ENCODE measurements at places on chromosomes 4 and X. TPM values are rescaled to one million over a fixed set of nuclear protein-coding genes. Genes with fewer than 3 reads are reported as not detected.

GRCh38 chr4:27081675-27082586, 221.3 kb downstream of the STIM2 start:
- DNase-seq: no peak

- no peak for DNase-seq
Observed at GRCh38 chr4:7014815-7015214, 28.4 kb upstream of the TADA2B start.

- DNase-seq: no peak
Observed at GRCh38 chrX:13892856-13893255, 76.0 kb upstream of the GPM6B start.

DNA sequence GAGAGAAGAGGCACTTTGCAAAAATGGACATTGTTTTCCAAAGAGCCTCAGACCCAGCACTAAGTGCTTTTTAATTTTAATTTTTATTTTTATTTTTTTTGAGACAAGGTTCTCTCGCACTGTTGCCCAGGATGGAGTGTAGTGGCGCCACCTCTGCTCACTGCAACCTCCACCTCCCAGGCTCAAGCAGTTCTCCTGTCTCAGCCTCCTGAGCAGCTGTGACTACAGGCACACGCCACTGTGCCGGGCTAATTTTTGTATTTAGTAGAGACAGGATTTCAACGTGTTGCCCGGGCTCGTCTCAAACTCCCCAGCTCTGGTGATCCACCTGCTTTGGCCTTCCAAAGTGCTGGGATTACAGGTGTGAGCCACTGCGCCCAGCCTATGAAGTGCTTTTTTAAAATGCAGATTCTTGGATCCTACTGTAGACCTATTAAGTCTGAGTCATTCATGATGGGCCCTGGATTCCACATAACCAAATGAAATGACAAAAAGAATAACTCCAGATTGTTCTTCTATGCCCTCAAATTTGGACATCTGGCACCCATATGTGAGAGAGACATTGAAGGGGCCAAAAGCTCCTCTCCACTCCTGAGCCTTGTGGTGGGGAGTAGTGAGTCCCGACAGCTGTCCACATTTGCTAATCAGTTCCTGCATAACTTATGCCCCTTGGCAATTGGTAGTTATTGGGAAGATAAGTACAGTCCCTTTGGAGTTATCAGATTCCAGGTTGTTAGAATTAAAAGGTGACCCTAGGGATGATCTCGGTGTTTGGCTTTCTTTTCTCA, 3.6 kb downstream of the NOCT start:
- DNase-seq: peak; percentile 55

DNA sequence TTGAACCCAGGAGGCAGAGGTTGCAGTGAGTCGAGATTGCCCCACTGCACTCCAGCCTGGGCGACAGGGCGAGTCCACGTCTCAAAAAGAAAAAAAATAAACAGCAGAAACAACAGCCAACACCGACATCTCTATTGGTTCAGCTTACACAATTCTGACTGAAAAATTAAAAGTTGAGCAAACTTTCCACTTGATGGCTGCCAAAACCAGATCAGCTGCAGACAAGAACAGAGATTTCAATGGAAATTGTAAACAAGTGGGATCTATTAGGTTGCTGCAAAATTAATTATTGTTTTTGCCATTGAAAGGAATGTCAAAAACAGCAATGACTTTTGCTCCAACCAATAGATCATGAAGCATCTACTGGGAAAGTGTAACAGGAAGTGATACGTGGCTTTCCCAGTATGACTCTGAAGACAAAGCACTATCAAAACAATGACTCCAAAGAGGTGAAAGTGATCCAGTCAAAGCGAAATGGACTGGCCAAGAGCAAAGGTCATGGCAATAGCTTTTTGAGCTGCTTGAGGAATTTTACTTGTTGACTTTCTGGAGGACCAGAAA, 26.3 kb downstream of the UPF3B start:
- DNase-seq: no peak

DNA sequence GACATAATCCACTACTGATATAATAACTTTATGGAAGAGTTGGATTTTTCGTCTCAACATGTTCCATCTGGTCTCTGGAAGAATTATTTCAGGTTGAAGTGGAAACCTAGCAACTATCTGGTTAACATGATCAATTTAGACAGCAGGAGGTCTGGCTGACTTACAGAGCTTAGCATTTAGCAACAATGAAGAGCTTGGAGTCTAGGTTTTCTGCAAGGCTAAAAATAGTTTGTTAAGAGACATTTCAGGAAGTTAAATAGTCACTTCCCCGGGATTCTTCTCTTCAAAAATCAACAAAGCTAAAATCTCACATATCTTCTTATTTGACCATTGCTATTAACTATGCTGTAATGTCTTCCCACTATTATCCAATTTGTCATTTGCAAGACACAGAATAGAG, 418.6 kb upstream of the DIPK2B start:
- peak; percentile 18 for DNase-seq

- DNase-seq: no peak
Observed at GRCh38 chrX:57822398-57822797, 87.9 kb downstream of the ZXDA start.

GRCh38 chrX:81301877-81302276, 100.0 kb downstream of the SH3BGRL start:
- no peak for DNase-seq

ODAM gene
- total RNA-seq: not detected

Measured in myocyte (in vitro differentiated cells).